ENCODE measurements at places on chromosomes 16 and 17. TPM values are rescaled to one million over a fixed set of nuclear protein-coding genes. Genes with fewer than 3 reads are reported as not detected.

Gene ABR
- 99.7 TPM for total RNA-seq

Gene PHF23
- total RNA-seq: 37.1 TPM

Gene TP53TG3F
- not detected for total RNA-seq

Gene CLEC18A
- total RNA-seq: 0.20 TPM

Gene SLFN12L
- total RNA-seq: 0.37 TPM

Gene CASKIN1
- 0.73 TPM for total RNA-seq

Gene CA5A
- total RNA-seq: not detected

Gene GABARAP
- total RNA-seq: 110 TPM

Gene PYDC1
- not detected for total RNA-seq

Gene CCDC200
- total RNA-seq: 0.37 TPM

Gene NOTUM
- not detected for total RNA-seq

Gene VMO1
- not detected for total RNA-seq

Gene ZG16
- total RNA-seq: not detected

Gene WNT3
- total RNA-seq: 0.37 TPM

Gene SULT1A4
- 2.0 TPM for total RNA-seq

Gene RAB26
- 0.20 TPM for total RNA-seq

Gene MGAT5B
- 0.37 TPM for total RNA-seq

Gene TMEM98
- total RNA-seq: 33.0 TPM

Gene KLHL10
- total RNA-seq: under 0.01 TPM

Gene KRT20
- total RNA-seq: not detected

Gene KIF18B
- total RNA-seq: 13.5 TPM

Gene CFAP97D1
- under 0.01 TPM for total RNA-seq

Gene GSPT1
- total RNA-seq: 118 TPM

Gene NPIPB13
- not detected for total RNA-seq

Gene AARS1
- total RNA-seq: 97.7 TPM
